Progenitor cell of endocrine pancreas (in vitro differentiated cells): ENCODE measurements at places on chromosomes 7 and 10.

DNA sequence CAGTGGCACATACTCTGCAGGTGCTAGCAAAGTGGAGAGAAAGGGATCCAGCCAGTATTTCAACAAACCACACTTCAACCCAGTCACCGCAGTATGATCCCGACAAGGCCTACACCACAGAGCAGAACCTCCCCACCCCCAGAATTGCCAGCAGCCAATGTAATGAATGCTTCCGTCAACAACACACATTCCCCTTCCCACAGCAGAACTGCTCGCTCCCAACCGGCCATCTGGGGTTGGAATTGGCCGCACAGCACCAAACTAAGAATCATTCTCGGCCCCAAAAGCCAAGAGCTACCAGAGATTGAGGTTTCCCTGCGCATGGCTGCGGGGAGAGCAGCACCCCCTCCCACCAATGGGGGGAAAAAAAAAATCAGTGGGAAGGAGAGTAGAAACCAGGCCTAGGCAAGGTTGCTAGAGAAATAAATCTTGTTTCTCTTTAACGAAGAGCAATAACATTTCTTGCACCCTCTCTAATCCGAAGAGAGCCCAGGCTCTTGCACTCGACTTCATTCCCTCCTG, 1.1 kb downstream of the WASL start:
- peak; percentile 37 for DNase-seq

DNA sequence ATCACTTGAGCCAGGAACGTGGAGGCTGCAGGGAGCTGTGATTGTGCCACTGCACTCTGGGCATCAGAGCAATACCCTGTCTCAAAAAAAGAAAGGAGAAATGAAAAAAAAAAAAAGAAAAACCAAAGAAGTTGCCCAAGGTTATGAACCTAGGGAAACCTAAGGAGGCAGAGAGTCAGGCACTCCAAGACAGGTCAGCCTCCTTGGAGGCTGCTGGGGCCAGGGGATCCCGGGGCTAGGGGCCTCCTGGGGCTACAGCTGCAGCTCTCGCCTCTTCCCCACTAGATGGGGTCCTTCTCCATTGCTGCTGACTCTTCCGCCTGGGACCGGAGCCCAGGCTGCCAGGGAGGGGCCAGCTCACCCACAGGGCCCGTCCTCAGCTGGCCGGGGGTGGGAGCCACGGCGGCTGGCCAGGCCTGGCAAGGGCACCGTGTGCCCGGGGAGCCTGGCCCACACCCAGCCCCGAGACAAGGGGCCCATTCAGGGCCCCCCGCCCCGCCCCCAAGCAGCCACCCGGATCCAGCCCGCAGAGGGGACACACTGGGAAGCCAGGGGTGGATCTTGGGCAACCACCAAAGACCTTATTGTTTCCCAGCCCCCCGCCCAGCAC, 1.7 kb upstream of the SPACDR start:
- no peak for DNase-seq

DNA sequence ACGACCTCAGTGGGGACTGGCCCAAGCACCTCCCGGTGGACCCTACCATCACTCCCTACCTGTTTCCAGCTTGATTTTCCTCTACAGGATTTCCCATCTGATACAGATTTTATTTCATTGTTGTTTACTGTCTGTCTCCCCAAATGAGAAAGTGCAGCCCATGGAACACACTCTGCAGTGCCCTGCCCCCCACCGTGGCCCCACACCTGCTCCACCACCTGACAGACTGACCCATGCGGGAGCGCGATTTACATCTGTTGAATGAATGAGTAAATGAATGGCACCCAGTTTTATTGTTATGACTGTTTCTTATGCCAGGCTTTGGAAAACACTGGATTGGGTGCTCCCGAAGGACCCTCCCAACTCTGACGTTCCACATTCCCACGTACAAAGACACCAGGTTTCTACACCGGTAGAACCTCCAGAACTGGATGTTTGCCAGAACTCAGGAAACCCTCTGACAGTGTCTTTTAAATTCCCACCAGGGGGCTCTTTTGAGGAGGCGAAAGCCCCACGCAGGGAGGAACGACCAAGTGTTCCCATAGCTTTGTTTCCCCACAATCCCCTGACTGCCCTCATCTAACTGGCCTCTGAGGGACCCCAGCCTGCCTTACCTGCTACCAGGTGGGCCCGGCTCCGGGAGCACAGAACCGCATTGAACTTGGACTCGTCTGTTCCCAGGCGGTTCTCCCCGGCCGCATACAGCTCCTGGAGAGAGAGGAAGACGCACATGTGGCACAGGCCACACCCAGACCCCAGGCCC, 29.0 kb downstream of the PLAC9 start:
- DNase-seq: no peak

- DNase-seq: no peak
Observed at GRCh38 chr7:102211590-102212550, 74.8 kb upstream of the SH2B2 start.

- no peak for DNase-seq
Observed at GRCh38 chr7:157547611-157548010, 210.8 kb downstream of the DNAJB6 start.

DNA sequence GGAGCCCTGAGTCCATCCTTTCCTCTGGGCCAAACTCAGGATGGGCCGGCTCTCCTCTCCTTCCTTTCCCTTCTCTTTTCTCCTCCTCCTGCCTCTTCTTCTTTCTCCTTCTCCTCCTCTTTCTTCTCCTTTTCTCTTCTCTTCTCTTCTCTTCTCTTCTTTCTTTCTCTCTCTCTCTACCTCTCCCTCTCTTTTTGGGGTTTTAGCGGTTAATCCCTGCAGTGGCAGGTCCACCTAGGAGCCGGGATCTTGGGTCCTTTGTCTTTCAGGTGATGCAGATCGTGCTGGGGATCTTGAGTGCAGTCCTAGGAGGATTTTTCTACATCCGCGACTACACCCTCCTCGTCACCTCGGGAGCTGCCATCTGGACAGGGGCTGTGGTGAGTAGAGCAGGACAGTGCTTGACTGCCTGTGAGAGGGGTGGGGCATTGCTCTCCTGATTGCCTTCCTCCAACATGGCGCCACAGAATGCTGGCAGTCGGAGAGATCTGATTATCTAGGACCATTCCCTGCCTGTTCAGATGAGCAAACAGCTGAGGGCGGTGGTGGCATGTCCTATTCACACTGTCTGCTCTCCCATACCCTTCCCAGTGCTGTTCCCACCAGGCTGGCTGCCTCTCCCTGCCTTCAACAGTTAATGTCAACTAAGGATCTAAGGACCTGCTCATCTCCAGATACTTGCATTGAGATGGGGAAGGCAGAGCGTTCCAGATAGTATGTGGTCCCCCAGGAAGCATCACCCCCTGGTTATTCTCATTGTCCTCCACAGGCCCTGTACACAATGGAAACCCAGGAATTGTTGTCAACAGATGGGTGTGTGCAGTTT, 1.6 kb downstream of the TMEM176A start:
- DNase-seq: no peak

- no peak for DNase-seq
Observed at GRCh38 chr10:17637869-17638268, 6.1 kb upstream of the STAM start.

DNA sequence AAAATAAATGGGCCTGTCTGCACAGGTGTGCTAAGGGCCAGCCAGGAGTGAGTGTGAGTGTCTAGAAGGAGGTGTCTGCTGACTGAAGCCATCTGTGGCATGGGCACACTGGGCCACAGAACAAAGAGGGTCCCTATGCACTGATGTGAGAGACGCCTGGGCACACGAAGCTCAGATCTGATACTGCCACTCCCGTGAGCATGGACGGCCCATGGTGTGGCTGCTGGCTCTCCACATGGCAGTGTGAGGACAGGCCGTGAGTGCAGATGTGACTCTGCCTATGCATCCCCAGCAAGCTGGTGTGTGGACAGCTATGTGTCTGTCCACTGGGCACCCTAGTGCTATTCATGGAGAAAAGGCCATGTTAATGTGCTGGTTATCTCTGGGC, 12.8 kb upstream of the MYL7 start:
- DNase-seq: no peak

DNA sequence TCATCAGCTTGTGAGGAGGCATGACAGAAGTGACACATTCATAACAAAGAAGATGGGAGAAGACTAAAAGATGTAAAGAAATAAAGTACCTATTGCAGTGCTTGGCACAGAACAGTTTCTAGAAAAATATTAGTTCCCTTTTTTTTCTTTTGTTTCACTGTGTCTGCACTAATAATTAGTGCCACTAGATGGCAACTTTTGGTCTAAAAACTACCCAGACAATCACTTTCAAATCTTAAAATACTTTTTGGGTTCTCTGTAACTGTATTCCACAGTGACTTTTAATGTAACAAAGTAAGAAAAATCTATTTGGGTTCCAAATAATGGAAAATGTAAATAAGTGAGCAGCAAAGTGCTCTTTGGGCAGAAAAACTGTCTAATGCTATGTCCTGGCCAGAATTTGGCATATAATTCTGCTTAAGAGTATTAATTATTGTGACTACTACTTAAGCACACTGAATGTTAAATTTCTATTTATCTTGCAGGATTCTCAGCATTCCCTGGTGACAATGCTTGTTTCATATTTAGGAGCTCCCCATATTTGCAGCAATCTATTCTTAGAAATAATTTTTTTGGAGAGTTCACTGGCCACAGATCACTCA, 134.8 kb upstream of the KIF5B start:
- no peak for DNase-seq

DNA sequence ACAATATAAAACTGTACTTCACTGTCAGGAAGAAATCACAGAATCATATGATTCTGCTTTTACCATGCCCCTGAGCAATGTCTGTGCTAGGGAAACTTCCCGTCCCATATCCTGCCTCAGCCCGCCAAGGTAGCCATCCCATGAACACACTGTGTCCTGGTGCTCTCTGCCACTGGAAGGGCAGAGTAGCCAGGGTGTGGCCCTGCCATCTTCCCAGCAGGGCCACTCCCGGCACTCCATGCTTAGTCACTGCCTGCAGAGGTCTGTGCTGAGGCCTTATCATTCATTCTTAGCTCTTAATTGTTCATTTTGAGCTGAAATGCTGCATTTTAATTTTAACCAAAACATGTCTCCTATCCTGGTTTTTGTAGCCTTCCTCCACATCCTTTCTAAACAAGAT, 31.8 kb downstream of the AP3M1 start:
- DNase-seq: no peak
